ENCODE measurements at places on chromosomes 5 and 9.

DNA sequence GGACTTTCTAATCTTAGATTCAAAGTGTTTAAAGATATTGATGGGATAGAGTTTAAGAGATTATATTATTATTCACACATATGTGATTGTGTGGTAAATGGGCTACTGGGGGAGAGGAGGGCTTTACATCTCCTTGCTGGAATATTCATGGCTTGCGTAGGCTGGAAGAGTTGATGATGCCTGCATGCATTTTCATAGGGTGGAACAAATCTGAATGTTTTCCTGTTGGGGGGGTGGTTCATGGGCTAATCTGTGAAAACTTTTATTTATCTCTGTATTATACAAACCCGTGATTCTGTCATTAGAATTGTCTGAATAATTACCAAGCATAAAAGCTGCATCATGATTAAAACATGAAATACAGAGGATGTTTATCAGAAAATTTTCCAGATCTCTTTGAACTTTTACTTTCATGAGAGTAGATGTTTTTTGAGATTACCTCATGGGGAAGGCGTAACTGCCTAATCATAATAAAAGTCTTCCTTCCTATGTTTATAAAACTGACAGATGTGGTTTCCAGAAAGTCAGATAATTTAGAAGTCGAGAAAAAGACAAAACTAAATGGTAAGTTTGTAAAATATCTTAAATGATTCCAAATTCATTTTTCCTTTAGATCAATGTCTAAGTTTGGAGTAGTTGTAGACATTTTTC is 1185.4 kb upstream of the SEMA6A start:
- no peak for DNase-seq

DNA sequence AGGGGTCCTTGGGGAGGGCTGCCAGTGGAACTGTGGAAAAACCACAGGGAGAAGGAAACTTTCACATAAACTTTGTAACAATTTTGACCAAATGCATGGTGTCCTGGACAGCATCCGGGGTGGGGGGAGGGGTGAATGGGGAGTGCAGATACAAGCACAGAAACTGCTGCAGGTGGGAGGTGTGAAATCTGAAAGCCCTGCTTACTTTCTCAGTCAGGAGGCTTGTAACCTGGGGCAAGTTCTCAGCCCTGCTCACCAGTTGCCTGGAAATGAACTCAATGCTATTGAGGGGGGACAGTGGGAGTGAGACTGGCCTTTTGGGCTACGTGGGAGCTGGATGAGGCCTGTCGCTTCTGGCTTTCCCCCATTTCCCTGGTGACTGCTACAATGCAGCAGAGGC is 694.5 kb upstream of the ZNF608 start:
- DNase-seq, result no peak

DNA sequence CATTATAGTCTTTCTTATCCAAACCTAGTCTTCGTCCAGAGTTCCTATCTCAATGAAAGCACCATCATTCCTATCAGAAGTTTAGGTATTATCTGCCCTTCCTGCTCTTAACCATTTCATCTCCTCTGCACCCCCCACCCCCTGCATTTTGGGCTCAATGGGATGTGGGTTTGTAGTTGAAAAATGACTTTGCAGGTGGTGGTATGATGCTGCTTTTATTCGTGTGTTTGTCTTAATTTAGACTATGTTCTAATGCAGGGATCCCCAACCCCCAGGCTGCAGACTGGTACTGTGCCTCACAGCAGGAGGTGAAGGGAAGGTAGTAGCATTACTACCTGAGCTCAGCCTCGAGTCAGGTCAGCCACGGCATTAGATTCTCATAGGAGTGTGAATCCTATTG is 49.4 kb upstream of the ZNF608 start:
- no peak for DNase-seq

GRCh38 chr9:89601306-89601705 is 3.5 kb upstream of the GADD45G start:
- no peak for DNase-seq

DNA sequence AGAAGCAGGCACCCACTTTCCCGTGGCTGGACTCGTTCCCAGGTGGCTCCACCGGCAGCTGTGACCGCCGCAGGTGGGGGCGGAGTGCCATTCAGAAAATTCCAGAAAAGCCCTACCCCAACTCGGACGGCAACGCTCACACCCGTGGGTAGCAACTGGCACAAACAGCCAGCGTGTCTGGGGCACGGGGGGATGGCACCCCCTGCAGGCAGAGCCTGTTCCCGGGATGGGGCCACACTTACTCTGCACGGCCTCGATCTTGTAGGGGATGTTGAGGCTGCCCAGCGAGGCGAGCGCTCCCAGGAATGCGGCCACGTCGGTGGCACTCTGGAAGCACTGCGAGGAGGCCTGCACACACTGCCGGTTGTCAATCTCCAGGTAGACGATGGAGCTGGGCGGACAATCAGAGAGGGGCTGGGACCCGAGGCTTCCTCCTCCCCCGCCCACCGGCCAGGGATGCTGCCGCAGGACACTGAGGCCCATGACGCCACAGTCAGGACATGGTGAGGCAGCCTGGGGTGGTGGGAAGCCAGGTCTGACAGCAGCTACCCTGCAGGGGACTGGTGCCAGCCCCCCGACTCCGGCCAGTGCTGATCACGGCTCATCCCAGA is 20.2 kb upstream of the SEC16A start:
- no peak for DNase-seq

- DNase-seq, result peak; percentile 40
These were observed 4.8 kb downstream of the DNAJB5 start for GRCh38 chr9:34994260-34994899.

All from NCI-H1092 treated with DMSO at 0.1 percent for 48 hours (cell line).